ENCODE measurements at places on chromosomes 13 and 19.

- DNase-seq, result no peak
These were observed 34.4 kb downstream of the KLF2 start for GRCh38 chr19:16359074-16359473.

GRCh38 chr19:10091895-10092641, 6.0 kb downstream of the SHFL start:
- no peak for DNase-seq

- DNase-seq, result no peak
These were observed 333.1 kb downstream of the GPC6 start for GRCh38 chr13:93559718-93560117.

DNA sequence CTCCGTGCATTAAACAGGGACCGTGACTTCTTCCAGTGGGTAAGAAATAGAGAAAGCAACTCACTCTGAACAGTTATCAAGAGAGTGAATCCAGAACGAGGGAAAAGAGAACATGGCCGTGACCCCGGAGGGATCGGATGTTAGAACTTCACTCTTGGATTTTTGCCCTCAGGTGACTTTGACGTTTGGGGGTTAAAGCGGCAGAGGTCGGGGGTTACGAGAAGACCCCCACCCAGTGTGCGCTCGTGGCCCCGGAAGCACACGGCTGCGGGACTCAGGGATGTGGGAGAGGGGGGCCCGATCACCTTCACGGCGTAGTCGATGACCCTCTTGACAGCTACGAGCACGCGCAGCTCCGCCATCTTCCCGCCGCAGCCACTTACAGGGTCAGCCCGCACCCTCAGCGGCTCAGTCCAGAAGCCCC, at the start of gene ETFB:
ETFB (minus strand) TSS at position 424 of the 424 bp plus-strand sequence; CDS start at position 362, 62 bp downstream.
- no peak for DNase-seq

GRCh38 chr13:24287748-24288287, 21.6 kb upstream of the C1QTNF9 start:
- no peak for DNase-seq

Measured in KG1 (cell line).